ENCODE measurements at places on chromosomes 3 and 15.

GRCh38 chr3:47024932-47025331, 45.5 kb downstream of the NBEAL2 start:
- no peak for DNase-seq

DNA sequence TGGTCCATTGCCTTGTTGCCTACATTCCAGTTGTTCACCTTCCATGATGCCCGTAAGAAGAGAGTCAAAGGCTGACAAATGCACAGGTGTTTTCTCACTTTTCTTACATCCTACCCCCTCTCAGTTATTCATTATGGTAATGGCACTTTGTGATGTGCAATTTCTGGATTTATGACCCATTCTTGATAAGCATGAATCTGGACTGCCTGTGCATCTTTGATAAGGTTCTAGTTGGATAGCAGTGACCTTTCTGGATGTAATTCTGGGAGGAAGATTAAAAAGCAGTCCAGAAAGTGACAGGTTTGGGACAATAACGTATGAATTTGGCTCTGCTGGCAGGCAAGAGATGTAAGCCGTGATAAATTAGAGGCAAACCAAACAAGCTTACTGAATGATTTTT, 101.5 kb downstream of the ROBO2 start:
- no peak for DNase-seq

DNA sequence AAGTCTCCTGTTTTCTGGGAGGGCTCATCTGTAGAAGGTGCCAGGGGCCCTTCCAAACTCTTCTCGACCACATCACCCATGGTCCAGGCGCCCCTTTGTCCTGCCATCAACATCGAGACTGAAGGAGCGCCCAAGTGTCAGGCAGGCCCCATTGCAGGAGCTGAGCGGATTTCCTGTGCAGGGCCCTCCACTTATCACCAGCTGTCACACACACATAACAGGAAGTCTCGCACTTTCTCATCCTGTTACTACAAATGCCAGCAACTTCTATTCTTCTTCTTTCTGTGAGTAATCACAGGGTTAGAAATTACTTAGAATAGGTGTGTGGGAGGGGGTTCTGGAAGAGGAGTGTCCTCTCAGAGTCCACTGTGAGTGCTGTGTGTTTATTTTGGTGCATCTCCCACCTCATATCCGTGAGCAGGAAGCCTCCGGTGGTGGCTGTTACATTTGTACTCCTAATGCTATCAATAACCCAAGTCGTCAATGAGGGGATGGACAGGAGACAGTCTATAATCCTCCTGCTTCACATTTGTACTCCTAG, at the start of gene KLHL6:
Gene KLHL6 (minus strand): TSS at position 166 of the 541 bp plus-strand sequence. CDS start 53 bp downstream, at position 113.
- DNase-seq, result peak; percentile 53

DNA sequence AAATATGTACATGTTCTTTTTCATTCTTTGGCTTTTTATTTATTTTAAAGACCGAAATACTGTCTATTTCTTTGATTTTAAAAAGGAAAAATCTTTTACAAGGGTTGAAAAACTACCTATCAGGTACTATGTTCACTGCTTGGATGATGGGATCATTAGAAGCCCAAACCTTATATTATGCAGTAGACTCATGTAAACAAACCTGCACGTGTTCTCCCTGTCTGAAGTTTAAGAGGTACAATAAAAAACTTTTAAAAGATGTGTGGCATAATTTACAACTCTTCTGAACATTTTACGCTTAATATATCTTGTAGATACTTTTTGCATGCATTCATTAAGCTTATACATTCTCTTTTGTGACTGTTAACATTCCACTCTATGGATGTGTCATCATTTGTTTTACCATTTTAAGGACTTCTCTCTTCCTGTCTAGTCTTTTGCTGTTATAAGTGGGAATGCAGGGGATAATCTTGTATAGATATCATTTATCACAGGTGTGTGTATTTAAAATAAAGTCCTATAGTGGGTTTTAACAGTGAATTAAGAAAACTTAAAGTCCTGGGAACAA, 6.2 kb downstream of the MGA start:
- no peak for DNase-seq

GRCh38 chr15:43876872-43877271, 50.1 kb downstream of the WDR76 start:
- no peak for DNase-seq

DNA sequence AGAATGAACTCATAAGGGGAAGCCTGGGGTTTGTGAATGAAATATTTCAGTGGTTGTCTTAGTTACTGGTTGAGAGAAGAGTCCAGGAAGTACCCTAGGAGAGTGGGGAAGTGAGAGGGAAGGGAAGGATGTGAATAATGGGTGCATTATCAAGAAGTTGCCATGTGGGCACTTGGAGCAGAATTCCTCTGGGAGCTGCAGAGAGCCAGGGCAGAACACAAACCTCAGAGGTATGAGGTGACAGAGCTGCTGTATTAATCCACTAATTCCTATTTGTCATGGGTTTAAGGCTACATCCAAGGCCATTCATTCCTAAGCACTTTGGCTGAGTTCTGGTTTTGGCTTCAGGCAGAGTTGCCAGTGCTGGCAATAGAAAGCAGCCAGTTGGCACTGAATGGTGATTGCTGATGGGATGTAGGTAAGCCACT, 29.0 kb downstream of the NDUFB4 start:
- DNase-seq, result no peak

DNA sequence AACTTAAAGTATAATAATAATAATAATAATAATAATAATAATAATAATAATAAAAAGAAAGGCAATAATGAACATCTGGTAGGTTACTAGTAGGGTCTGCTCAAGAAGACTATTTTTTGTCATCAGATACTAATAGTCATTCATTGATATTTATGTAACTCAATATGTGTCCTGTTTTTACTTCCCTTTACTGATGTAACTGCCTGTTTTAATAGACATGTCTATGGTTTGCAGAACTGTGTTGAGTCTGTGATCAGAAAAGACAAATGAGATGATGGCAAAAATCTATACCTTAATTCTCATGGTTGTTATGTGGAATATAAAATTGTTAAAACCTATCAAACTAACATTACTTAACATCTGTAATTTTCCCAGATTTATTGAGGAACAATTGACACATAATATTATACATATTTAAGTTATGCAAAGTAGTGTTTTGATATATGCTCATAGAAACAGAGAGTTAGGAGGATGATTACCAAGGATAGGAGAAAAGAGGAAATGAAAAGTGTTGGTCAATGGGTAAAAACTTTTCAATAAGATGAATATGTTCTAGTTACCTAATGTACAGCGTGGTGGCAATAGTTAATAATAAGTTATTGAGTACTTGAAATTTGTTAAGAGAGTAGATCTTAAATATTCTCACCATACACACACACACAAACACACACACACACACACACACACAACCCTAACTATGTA, 699.4 kb downstream of the ZPLD1 start:
- no peak for DNase-seq

DNA sequence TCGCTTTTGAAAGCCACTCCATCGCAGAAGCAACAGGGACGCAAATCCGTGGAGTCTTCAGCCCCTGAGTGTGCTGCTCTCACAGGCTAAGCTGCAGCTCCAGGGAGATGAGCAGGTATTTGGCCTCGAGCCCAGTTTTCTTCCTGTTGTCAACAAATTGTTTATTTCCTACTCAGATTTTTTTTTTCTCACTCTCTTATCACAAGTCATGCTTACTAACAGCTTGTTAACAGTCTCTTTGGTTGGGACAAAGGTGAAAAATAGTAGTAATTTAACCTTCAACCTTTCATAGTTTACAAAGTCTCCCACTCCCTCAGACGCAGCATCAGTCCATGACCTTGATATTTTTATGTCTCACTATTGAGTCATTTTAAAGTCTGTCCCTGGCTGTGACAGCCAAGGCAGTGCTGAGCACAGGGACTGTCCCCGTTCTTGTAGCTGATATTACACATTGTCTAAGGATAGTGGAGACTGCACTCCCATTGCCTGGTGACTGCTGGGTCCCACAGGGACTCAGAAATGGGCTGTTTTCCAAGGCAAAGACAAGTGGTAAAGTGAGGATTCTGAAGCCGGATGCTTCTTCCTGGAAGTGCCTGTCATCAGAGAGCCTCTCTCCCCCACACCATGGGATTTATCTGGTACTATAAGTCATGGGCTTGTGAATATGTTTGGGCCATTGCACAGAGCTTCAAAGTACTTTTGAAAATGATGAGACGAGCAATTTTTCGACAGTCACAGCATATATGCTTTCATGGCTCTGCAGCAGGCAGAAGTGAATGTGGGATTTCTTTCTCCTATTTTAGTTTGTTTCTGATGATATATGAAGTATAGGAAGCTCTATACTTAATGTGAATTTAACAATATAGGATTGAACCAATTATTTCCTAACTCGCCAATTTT, 59.8 kb upstream of the UNC13C start:
- DNase-seq, result no peak

- no peak for DNase-seq
Observed at GRCh38 chr3:33687406-33688010, 30.5 kb downstream of the CLASP2 start.

- no peak for DNase-seq
Observed at GRCh38 chr3:143672396-143673165, 175.7 kb downstream of the SLC9A9 start.

GRCh38 chr3:1365528-1365927, 272.7 kb downstream of the CNTN6 start:
- no peak for DNase-seq

GRCh38 chr3:7436542-7436941, 575.6 kb downstream of the GRM7 start:
- DNase-seq, result no peak

GRCh38 chr3:17844236-17844635, 101.8 kb upstream of the TBC1D5 start:
- DNase-seq, result no peak

DNA sequence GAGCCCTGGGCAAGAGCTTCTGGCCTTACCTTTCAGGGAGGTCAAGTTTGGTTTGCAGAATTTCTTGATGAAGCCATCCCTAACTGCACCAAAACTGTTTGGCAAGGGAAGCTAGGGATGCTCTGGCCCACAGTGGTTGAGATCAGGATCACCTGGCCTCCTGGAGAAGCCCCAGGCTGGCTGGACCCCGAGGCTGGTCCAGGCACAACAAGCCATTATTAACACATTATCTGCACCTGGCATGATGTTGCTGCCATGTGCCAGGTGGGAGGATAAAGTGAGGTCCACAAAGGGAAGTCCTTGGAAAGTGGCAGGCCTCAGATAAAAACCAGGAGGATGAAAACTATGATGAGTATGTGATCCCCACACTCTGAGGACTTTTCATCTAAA, 35.9 kb upstream of the DUSP7 start:
- DNase-seq, result no peak

DNA sequence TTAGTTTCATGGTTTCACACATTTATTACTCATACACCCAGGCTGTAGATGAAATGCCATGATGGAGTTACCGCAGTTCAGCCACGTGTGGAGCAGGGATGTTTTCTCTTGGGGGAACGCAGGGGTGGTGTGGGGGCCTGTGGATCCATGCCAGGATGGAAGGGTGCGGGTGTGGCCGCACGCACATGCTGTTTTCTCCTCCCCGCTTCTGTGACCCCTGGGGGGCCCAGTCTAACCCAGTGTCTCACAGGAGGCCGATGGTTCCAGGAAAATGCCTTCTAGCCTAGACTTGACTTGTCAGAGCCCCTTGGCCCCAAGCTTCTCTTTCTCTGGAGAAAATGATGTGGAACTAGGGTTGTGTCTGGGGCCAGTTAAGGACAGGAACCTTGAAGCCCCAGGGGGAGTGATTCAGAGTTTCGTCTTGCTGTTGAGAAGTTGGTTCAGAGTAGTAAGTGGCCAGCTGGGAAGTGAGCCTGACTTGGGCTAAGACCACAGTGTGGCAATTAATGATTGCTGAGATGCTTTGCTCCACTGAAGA, 240.4 kb upstream of the BHLHE40 start:
- no peak for DNase-seq

DNA sequence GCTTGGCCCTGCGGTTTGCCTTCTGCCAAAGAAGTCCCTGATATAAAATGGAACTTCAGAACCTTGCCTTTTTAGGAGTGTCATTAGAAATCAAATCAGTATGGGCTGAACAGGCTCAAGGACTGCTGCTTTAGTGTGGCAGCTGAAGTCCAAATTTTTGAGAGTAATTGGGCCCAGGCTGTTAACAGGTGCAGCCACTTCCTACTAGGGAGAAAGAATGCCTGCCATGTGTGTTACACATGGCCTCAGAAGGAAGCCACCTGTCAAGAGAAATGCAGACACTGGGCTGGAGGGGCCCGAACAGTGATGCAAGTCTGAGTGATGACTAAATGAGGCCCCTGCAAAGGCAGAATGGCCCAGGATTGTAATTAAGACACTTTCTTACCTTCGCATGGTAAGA, 786.7 kb upstream of the CFAP20DC start:
- DNase-seq, result no peak

DNA sequence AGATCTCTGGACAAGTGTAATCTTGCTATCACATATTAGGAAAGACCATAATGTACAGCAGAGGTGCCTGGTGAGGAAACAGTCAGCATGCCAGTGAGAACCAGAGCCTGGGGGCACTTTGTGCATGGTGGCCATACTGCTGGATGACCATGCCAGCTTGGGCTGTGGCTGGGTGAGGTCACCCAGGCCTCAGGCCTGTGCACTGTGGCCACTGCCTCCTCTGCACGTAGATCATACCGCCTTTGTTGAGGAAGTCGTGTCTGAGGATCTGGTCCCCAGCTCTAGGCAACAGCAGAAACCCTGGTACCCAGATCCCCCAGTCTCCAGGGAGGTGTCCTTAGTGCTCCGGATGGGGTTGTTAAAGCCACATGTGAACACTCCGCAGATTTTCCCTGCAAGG, 38.9 kb downstream of the ZNF710 start:
- no peak for DNase-seq

DNA sequence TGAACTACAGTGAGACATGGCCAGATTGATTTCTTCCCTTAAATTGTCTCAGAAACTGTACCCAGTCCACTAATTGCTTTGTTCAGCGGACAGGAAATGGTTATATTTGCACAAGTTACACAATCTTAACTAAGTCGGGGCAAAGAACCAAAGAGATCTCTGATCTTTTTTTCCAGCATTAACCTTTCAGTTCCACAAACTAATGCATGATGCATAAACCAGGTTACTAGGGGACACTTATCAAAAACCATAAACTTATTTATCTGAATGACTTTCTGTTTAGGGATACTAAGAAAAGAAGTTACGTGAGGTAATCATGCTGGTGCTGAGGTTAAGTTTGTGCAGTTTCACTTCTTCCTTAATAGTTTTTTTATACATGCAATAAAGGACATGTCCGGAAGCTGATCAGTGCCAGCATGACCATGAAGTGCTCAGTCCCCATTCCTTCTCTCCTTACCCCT, 22.4 kb downstream of the FNDC3B start:
- DNase-seq, result no peak
